ENCODE measurements at places on chromosomes 6 and 20.

DNA sequence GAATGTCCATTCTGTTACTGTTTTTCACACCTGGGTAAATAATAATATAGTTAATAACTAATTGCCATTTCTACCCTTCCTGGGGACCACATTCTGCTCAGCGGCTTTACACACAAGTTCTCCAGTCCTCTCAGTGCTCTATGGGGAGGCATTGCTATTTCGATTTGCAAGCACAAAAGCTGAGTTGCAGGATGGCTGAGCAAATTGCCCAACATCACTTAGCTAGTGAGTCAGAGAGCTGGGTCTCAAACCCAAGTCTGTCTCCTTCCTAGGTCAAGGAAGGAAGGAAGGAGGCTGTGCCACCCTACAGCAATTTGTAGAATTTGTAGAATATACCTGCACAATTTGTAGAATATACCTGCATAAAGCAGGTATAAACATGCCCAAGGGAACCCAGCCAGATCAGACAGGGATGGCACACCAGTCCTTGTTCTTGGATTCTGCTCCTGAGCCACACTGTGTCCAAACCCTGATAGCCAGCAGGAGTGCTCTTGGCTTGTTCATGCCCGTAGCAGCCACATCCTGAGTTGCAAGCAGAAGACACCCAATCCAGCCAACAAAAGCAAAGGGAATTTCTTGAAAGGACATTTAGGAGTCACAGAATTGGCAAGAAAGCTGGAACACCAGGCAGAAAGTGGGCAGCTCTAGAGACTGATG is 56.9 kb downstream of the LY86 start:
- no peak for DNase-seq

GRCh38 chr6:137879885-137880745 is 13.1 kb downstream of the TNFAIP3 start:
- no peak for DNase-seq

- no peak for DNase-seq
These were observed 103.7 kb downstream of the TOX2 start for GRCh38 chr20:44018259-44018941.

- no peak for DNase-seq
These were observed 922.8 kb upstream of the MAP3K7 start for GRCh38 chr6:91509711-91510110.

DNA sequence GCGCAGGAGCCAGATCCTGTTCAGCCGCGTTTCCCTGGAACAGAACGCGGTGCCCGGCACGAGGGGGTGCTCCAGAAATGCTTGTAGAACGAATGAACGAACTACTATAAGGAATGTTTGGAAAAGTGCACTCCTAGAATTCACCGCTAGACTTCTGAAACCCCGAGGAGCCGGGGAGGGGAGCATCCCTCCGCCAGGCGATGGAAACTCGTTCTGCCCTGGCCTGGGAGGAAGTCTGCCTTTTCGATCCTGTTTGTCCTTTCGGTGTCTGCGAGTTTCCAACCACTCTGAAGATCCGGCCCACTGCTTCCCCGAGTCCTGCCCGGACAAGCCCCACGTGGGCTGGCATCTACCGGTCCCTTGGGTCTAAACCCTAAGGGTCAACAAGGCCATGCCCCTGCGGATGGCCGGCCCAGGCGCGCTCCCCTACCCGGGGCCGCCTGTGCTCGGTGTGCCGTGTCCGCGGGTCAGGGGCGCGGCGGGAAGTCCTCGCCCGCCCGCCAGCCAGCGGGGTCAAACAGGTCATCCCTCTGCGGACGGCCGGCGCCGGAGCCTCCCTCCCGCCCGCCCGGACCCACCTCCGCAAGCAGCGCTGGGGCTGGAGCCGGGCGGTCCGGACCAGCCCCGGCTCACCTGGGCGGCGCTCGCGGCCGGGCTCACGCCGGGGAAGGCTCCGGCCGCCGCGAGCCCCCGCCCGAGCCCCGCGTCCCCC is 526 bp downstream of the SULF2 start:
- no peak for DNase-seq

DNA sequence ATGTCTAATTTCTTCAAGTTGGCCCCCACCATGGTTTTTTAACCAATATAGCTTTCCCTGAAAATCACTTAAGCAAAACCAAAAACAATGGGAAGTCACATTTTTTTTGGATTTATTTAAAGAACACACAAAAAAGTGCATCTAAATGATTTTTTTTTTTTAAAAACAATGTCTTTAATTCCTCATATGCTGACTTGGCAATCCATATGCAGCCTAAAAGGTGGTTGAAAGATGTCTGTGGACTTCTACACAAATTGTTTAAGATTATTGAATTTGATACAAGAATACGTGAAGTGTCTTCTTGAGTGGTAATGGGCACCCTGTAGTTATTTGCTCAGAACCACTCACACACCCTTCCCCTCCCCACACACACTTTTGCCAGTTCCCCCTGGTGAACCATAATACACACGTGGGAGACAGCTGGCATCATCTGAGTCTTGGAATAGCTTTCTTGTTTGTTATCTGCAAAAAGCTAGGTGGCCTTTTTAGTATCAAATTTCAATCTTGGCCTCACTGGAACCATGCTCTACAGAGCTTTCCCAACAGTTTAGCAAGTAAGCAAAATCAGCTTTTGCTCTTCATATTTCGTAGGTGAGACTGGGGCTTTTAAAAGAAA is 60.9 kb upstream of the TULP1 start:
- DNase-seq: no peak

DNA sequence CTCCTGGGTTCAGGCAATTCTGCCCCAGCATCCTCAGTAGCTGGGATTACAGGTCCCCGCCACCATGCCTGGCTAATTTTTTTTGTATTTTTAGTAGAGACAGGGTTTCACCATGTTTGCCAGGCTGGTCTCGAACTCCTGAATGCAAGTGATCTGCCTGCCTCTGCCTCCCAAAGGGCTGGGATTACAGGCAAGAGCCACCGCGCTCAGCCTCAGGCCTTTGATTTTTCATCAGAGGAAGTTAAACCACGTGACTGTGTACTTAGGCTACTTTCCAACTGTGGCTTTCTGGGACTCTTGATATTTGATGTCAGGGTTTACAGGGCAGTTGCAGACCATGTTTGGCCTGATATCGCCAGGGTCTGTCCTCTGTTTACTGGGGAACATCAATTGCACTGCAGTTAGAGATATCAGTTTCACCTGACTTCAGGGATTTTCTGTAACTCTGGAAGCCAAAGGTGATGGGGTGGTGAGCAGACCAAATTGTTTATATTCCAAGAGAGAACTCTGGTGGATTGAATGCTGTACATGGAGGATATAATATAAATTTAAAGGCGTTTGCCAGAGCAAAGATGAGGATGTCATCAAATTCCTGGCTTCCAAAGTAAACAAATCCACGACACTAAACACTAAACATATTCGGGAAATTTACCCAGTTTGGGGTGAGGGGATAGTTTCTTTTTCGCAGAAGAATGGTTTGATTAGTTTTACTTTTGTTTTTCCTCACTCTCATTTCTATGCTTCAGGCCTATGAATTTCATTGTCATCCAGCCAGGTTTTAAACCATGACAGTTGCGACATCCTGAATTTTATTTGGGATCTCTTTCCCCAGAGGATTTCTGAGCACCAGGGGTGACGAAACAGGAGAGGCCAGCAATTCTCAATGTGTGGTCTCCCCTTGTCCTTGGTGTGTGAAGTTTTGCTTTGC is 4.2 kb downstream of the PSMF1 start:
- no peak for DNase-seq

- DNase-seq: no peak
These were observed at the start of gene ZNF512B for GRCh38 chr20:63969838-63970713. ZNF512B (minus strand) TSS chr20:63969930; CDS start chr20:63967950, 1,980 bp downstream.

DNA sequence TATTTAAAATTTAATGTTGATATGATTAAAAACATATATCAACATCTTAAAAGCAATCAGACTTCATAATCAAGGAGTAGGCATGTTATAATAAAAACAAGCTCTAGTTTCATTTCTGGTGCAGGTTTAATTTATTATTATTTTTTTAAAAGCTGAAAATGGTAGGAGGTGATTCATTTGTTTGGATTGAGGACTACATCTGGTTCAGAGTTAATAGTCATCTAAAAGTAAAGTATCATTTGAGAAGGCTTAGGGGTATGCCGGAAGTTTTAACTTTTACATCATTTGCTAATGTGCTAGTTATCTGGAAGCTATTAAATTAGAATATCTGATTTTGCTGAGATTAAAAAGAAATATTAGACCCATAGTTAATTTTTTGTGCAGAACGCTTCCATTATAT is 169.5 kb upstream of the LAMA2 start:
- DNase-seq: no peak

DNA sequence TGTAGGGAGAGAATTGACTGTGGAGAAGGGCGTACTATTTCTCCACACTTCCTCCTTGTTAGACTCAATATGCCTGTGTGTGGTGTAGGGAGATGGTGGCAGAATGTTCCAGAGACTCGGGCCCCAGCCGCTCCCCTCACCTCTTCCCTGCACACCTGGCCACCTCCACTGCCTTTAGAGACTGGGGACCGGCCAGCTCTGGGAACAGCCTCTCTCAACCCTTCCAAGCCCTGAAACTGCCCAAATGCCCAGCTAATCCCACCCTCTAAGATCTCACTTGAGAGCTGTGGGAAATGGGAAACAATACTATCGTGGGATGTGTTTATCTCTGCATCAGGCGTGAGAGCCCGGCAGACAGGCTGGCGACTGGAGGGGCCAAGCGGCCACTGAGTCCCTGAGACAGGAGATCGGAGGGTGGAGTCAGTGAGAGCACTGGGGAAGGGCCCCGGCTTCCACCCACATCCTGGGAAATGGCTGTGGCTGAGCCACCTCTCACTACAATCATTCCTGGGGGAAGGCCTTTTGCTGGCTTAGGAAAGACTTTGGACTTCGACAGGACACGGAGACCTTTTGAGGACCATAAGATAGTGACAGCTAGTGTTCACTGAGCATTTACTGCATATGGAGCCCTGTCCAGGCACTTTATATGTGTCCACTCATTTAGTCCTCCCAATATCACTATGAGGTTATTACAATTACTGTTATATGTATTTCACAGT is 31.0 kb upstream of the MRPS18A start:
- no peak for DNase-seq

DNA sequence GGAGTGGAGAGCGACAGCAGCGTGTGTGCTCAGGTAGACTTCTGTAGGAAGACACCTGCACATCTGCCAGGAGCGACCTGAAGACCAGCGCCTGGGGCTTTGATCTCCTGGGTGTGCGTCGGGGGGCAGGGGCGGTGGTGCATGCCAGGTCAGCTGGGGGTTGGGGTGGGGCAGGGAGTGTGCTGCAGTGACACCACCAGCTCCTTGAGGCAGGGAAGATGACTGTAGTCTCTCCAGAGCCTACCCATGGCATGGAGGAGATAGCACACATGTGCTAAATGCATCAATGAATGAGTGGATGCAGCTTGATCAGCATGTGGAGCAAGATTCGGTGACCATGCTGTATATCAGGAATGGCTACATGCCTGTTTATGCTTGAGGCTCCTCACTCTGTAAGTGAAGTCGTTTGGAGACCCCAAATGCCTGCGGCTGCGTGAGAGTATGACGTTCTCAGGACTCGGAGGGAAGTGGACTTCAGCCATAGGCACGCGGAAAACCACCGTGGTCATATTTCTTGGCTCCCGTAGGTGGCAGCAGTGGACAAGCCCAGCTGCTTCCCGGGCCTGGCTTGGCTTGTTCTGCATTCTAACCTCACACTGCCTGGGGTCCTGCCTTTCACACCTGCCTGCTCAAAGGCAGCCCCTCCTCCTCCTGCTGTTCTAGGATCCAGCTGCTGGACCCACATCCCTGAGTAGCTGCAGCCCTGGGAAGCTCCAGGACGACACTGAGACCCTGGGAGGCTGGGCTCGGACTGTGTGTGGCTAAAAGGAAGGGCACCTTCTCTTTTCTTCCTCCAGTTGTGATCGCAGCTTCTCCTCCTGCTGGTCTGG is 39.4 kb upstream of the KCNK16 start:
- DNase-seq: no peak

- DNase-seq: no peak
These were observed 73.0 kb upstream of the NHSL1 start for GRCh38 chr6:138572167-138572875.

DNA sequence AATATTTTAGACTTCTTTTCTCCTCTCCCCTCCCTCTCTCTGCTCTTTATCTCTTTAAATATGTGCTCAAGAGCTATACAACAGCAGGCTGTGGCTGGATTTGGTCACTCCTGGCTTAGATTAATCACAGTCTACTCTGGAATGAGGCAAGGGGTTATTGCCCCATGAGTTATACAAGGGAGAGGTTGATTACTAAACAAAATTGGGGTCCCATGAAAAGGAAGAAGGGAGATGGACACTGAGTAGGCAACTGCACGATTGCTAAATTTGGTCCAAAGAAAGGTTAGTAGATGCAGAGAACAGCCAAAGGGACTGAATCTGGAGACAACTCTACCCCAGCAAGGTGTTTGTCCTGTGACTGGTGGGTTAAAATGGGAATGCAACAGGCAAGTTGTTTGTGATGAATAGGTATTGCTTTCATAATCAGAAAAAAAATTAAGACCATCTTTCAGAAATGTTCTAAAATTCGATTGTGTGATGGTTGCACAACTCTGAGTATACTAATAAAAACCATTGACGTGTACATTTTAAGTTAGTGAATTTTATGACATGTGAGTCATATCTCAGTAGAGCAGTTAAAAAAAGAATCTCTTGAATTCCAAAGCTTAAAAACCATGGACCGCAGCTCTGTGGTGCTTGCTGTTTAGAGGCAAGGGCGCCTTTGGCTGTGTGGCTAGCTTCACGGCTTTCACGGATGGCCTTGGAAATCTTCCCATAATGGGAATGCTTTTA is 57.1 kb downstream of the KIZ start:
- DNase-seq: no peak

Data from esophagus squamous epithelium (tissue), 5 donors.